HTR-8/SVneo (cell line): ENCODE measurements at places on chromosomes 13 and 19.

DNA sequence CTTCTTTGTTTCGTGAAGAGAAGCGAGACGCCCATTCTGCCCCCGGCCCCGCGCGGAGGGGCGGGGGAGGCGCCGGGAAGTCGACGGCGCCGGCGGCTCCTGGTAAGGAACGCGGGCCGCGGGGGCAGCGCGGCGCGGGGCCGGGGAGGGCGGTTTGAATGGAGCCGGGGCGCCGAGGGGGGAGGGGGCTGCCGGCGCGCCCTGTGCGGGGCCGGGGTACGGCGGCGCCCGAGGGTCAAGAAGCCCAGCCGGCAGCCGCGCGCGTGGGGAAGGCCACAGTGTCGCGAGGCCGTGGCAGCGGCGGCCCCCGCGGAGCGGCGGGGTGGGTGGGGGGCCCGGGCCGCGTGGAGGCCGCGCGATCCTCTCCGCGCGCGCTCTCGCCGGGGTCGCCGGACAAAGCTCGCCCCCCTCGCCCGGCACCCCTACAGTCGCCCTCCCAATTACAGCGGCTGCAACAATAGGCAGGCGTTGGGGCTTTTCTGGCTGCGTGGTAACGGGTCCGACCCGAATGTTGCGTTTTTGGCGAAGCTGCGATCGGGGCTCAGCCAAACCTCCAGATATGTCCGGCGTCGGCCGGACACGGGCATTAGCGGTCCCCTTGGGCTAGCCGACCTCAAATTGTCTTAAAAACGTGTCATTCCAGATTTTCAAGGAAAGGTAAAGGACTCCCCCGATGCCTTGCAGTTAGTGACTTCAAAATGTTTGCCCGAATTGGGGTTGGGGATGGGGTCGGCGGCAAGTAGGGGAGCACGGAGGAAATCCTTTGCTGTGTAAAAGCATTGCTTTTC is 437 bp downstream of the SMARCA4 start:
- peak; percentile 57 for DNase-seq

GRCh38 chr13:109979228-109979627 is 192.8 kb upstream of the IRS2 start:
- DNase-seq, result no peak

- DNase-seq, result no peak
Observed at GRCh38 chr19:32372726-32373517, 27.5 kb downstream of the ZNF507 start.

- DNase-seq, result no peak
Observed at GRCh38 chr13:110812121-110812868, 98.8 kb downstream of the ING1 start.

- DNase-seq, result no peak
Observed at GRCh38 chr13:98548230-98548629, 28.7 kb downstream of the STK24 start.

GRCh38 chr13:50672025-50672424 is 171.5 kb downstream of the DLEU7 start:
- no peak for DNase-seq

DNA sequence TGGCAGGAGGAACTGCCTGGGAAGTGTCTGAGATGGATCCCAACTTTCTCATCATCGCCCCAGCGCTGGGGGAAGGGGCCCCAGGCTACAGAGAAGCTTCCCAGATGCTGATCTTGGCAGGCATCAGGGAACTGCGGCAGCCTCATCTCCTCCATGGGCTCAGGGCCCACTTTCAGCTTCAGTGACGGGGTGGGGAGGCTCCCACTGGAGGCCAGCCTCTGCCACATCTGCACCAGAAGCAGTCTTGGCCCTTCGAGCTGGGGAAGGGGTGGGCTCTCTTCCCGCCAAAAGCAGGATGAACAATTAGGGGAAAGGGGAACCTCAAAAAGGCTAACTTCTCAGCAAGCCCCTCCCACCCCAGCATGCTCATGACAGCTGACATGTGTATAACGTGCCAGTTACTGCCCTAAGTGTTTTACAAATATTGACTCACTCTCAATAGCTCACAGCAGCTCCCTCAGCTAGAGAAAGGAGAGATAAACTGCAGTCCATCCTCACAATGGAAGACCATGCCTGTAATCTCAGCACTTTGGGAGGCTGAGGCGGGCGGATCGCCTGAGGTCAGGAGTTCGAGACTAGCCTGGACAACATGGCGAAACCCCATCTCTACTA is 7.1 kb upstream of the S1PR2 start:
- DNase-seq, result no peak

DNA sequence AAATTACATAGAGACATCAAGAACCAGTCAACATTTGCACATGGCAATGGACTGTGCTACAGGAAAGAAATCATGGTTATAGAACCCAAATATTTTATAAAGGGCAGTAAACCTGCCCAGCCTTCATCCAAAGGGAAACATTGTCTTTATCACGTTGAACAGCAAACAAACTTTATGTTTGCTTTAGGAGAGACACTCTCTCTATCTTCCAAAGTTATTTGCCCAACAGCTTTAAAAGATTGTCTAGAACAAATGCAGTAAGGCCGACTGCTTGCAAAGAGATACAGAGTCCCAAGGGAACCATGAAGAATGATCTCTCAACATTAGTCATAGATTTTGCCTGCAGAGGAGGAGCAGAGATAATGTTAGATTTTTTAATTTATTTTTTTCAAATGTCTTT is 1323.5 kb upstream of the SLC10A2 start:
- DNase-seq, result no peak
